Stimulated activated CD8-positive, alpha-beta memory T cell treated with anti-CD3 and anti-CD28 coated beads, Interleukin-2, amount 100 ng/mL, for 1 hour (primary cell): ENCODE measurements at places on chromosomes 11 and 22.

GRCh38 chr11:88655196-88655595, 317.7 kb upstream of the CTSC start:
- no peak for DNase-seq

- no peak for DNase-seq
These were observed 2.7 kb upstream of the RAG1 start for GRCh38 chr11:36565031-36565610.

DNA sequence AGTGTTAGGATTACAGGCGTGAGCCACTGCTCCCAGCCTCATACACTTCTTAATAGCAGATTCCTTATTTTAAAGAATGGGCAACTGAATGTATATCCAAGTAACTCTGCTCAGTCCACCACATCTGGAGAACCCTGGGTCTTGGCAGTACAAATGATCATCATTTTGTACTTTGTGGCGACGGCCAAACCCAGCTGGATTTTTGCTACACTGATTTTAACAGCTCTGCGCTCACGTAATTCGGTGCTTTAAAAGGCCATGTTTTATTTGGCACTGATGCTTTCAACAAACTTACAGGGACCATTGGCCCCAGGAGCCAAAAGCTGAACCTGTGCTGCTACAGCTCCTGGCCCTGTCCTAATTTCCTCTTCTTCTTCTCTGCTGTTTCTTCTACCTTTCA, 60.8 kb upstream of the PDE3B start:
- no peak for DNase-seq

DNA sequence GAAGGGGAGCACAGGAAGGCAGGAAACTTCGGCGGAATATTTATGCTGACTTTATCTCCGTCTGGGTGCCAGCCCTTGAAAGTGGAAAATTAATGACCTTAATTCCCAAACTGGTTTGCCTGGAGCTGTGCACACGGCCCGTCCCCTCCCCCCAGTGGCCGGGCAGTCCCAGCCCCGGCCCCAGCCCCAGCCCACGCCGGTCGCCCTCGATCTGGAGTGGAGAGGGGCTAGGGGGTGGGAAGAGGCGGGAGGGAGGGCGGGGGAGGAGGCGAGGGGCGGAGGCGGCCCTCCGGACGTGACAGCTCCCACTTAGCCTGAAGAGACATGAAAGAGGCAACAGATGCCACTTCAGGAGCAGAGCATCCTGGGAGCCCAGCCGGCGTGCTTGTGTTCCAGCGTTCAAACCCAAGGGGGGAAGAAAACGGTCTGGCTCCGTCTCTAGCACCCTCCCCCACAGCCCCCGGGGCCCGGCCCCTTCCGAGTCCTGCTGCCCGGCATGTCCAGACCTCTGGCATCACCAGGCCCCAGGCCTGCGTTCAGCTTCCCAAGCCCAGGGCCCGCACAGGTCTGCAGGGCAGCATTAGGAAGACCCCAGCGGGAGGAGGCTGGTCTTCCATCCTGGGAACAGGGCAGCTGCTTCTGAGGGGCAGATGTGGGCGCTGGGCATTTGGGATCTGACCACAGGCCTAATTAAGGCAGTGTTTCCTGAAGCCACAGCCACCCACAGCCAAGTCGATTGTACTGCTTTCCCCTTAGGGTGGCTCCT, 20.0 kb upstream of the LMO1 start:
- no peak for DNase-seq

DNA sequence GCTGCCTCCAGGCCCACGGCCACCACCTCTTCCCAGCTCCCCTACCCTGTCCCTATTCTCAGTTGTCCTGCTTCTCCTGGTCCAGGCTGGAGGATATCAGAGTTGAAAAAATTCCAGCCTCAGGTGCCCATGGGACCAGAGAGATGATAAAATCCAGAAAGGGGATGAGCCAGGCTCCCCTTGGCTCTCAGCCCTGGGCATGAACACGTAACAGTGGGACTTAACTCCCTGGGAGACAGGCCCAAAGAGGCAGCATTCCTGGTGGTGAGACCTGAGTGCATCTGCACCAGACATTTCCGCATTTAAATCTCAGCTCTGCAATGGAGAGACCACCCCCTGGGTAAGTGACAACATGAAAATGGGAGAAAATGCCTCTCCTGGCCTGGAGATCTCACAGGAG, 10.4 kb upstream of the SLC39A13 start:
- DNase-seq = no peak

- no peak for DNase-seq
These were observed 8.6 kb upstream of the INCENP start for GRCh38 chr11:62115085-62115694.

DNA sequence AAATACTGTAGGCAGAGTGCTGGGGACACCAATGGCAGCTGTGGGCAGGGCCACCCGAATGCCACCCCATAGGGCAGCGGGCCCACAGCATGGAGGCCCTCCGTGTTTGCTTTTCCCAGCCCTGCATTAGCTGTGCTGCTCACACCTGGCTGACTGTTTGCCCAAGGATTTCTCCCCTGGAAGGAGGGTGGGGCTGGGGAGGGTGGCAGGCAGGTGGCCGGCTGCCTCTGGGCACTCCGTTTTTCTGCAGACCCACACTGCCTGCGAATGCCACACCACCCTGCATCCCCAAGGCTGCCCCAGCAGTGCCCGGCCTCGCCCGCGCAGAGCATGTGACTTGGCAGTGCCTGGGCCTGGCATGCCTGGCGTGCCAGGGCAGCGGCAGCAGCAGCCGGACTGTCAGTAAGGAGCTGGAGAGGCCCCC, 19.6 kb downstream of the DAGLA start:
- DNase-seq = no peak

- no peak for DNase-seq
These were observed 74.3 kb downstream of the DHCR7 start for GRCh38 chr11:71373791-71374454.

GRCh38 chr11:47337229-47337924, 15.1 kb downstream of the MYBPC3 start:
- no peak for DNase-seq

GRCh38 chr11:76700177-76701100, 29.9 kb upstream of the LRRC32 start:
- DNase-seq = no peak

- DNase-seq = no peak
These were observed 165.7 kb downstream of the COMMD9 start for GRCh38 chr11:36123336-36124101.

DNA sequence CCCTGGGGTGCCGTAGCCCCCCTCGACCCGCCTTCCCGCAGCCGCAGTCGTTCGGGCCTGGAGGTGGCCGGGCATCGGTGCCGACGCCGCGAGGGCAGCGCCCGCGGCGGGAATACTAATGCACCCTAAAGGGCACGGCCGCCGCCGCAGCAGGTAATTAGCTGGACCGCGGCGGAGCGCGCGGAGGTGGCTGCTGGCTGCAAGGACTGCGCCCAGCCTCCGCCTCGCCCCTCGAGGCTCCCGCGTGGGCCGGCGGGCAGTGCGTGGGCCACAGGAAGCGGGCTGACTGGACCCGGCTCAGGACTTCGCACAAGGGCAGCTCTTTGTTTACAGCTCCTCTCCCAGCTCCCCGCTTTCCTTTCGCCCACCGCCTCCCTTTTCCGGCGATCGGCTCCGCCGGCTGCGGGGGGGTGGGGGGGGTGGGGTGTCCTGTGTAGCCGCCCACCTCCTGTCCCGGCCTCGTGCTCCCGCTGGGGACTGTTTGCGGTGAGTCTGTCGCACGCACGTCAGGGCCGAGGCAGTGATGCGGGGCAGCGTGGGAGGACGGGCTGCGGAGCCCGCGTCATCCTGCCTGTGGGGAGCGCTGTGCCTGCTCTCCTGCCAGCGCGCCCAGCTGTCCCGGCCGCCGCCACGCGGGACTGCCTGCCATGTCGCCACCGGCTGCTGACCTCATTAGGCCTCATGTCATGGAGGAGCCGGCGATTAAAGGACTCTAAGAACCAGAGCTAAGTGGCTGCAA, 53.2 kb downstream of the GRIK4 start:
- no peak for DNase-seq

GRCh38 chr11:35011389-35011788, 95.0 kb downstream of the PDHX start:
- DNase-seq = no peak

DNA sequence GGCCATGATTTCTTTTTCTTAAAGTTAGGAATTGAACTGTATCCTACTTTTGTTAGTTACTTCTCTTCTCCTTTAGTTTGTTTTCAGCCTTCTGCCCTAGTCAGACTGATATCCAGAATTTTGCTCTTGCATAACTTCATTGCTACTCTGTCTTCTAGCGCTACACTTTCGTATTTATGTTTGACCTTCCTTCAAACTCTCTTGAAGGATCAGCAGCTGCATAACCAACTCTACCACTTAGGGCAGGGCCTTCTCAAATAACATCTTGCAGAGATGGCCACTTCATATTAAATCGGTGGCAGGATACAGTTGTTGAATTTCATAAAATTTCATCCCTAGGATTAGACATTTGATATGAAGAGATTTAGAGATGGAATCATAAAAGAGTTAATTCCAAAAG, 43.9 kb downstream of the KDM2A start:
- DNase-seq = no peak

DNA sequence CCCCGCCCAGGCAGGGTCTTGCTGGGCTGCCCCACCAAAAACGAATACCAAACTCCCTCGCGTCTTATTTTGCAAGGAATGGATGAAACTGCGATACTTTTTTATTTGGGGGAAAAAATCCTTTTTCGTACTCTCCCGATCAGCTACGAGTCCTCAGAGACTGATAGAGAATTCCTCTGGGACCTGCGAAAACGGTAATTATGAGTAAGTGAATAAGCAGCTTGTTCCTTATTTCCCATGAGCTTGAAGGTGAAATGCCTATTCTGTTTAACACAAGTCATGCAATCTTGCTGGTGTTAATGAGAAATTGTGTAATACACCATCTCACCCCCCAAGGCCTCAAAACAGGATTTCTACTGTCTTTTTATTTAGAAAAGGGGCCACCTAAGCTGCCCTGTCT, 5.5 kb downstream of the GRK3 start:
- DNase-seq = no peak

- DNase-seq = no peak
These were observed 34.4 kb downstream of the PPP2R1B start for GRCh38 chr11:111731821-111732220.

GRCh38 chr11:118699506-118700220, 20.2 kb upstream of the TREH start:
- peak; percentile 35 for DNase-seq

- no peak for DNase-seq
These were observed 74.8 kb downstream of the NAT10 start for GRCh38 chr11:34180040-34180813.

GRCh38 chr11:123518496-123519054, 88.5 kb downstream of the GRAMD1B start:
- no peak for DNase-seq

DNA sequence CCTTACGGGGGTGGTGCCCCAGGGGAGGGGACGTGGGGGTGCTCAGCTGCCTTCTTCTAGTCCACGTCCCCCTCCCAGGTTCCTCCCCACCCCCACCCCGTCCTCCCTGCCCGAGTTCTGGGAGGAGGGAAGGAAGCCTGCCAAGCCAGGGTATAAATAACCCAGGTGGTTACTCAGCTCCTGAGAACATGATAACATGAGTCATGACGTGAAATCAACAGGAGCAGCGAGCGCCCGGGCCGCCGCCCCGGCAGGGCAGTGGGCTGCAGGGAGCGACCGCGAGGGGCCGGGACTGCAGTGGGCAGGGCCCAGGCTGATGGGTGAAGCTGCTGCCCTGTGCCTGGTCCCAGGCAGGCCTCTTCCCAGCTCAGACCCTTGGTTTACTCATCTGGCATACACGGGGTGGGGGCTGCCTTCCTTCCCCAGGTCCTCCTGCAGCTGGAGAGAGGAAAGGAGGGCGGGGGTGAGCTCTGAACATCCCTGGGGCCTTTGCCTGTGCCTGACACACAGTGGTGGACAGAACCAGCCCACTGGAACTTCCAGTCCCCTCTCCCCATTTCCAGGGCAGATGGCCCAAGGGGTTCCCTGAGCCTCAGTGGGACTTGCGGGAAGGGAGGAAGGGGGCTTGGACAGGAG, 8.8 kb upstream of the PDGFB start:
- no peak for DNase-seq

DNA sequence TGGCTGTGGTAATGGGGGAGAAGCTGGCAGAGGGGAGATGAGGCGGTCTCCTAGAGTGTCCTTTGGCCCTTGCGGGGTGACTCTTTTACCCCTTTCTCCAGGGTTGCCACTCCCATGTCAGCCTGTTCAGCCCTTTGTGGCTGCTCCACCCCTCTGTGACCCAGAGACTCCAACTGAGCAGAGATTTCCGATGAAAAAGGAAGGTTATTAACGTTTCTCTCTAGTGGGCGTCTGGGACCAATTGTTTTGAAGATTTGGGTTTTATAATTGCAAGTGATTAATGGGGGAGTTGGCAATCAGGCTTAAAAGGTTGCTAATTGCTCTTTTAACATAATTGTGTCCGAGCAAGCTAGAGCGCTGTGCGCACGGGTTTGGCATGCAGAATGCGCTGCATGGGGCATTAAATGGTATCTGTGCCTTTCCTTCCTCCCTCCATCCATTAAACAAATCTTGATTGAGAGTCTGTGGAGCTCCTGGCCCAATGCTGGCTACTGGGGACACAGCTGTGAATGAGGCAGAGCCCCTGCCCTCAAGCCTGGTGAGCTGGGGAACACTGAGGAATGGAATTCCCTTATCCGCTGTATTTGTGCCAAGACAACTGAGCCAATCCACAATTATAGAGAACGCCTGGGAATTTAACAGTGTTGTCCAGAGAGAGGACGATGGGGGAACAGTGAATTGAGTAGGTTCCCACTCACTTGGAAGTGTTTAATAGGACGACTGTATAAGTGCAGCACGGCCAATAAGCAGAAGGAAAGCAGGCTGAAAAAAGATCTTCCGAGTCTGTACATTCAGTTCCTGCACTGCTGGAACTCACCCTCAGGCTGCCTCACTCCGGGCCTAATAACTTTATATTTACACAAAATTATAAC, 295.9 kb downstream of the MIAT start:
- DNase-seq = no peak

DNA sequence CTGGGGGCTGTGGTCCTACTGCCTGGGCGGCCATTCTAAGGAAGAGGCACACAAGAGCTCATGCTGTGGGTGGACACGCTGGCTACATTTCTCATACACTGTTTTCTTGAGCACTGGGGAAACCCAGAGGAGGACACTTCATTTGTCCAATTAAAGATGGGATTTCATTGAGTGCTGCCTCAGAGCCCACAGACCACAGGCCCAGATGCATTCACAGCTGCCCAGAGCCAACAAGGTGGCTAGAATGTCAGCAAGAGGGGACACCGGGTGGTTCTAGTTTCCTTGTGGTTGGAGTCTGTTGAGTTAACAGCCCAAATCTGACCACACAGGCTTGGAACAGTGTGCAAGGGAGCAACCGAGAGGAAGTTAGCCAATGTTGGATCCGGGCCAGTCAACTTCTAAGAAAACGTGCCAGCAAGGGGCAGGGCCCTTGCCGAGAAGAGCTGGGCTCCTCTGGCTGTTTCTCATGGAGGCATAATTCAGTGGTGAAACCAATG, 35.0 kb upstream of the SORL1 start:
- no peak for DNase-seq

DNA sequence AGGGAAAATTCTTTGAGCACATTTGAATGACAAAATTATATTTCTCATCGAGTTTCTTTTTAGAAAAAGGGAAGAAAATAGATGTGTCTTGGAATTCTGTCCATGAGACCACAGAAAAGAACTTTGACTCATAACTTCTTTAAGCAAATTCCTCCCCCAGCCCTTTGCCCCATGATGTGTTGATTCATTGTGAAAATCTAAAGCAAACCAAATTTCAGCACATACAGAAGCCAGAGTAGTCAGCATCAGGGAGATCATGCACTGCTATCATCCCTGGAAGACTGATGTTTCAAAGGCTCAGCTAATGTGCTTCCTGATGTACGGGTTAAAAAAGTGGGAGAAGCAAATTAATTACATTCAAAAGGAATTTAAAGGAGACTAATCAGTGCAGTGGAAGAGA, 159.7 kb downstream of the FAT3 start:
- no peak for DNase-seq

- DNase-seq = no peak
These were observed 26.0 kb upstream of the FADD start for GRCh38 chr11:70176940-70177689.
